ENCODE measurements at places on chromosomes 4 and X. TPM values are rescaled to one million over a fixed set of nuclear protein-coding genes. Genes with fewer than 3 reads are reported as not detected.
A peak's percentile ranks its signal among the peaks of the same experiment; 100 is the strongest.

- peak; percentile 47 for DNase-seq
Measured at GRCh38 chrX:48835524-48836329, at the start of gene PCSK1N. PCSK1N (minus strand) TSS chrX:48835610; CDS start chrX:48835532, 78 bp downstream.

GRCh38 chrX:3567686-3568085 is 145.8 kb downstream of the PRKX start:
- no peak for DNase-seq

DNA sequence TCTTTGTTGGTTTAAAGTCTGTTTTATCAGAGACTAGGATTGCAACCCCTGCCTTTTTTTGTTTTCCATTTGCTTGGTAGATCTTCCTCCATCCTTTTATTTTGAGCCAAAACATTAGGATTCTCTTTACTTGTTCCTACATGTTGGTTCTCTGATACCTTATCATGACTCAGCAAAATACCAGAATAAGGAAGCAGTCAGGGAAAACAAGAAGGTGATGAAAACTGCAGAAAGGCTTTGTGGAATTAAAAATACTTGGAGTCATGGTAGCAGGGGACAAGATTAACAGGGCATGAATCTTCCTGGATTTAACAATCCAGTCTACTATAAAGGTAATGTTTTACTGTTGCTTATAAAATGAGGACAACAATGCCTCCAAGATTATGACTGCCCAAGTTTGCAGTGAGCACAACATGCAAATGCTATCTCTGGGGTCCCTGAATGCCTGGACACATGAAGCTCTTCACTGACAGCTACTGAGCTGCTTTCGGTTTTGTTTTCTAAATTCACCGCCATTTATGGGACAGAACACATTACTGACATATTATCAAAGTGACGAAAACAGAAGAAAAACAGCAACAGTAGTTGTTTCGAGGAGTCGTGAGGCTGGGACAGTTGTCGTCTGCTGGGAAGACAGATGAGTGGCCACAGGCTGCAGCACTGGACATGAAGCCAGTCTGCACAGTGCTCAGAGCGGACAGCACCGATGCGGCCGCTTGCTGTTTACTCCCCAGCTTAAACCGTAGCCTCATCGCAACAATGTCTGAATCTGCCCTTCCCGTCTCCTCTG is 174.5 kb upstream of the DKK2 start:
- peak; percentile 26 for DNase-seq

GRCh38 chrX:70509078-70509477 is 64.4 kb downstream of the DLG3 start:
- no peak for DNase-seq

Gene KCND1
- total RNA-seq: not detected

Gene DTHD1
- total RNA-seq: not detected

Gene USP17L26
- not detected for total RNA-seq

Gene DCX
- not detected for total RNA-seq
